ENCODE measurements at places on chromosomes 7 and 10.

- DNase-seq = no peak
These were observed 27.1 kb downstream of the LMTK2 start for GRCh38 chr7:98133621-98134303.

DNA sequence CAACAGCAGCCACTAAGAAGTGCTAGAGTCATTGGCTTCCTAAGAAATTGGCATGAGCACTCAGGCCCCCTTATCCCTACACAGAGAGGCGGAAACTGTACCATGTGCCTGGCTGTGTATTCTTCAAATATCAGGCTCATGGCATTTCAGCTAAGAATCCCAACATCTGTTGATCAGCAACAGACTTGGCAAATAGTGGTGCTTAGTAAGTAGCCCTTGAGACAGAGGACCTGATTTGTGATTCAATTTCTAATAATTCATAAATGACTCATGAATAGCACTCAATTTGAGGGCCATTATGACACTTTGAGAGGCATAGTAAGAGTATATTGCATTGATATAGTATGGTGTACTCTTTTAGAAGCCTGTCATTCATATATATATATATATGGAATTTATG, 309.1 kb downstream of the LRMDA start:
- no peak for DNase-seq

DNA sequence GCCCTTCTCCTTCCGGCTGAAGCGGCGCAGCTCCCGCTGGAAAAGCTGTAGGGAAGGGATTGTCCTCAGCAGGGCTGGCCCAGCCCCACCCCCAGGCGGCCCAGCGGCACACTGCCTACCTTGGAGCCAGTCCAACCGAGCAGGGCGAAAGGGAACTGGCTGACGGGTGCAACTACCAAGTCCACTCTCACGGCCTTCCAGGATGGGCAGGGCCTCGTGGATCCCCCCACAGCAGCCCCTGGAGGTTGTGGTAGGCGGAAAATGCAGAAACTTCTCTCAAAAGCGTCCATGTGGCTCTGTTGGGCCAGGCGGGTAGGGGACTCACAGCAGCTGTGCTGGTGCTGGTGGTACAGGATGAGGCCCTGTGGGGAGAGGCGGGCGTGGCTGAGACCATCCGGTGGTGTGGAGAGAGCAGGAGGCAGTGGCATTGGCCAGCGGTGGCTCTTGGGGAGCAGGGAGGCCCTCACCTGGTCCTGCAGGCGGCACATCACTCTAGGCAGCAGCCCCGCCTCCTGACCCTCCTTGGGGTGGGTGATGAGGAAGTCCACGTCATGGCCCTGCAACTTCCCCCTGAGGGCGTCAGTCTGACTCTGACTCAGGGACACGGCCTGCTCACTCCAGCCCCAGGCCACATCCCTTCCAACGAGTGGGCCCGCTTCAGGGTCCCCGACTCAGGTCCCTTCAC, 8.4 kb upstream of the PGAM2 start:
- DNase-seq = peak; percentile 18

- DNase-seq = no peak
These were observed 663.1 kb upstream of the GHITM start for GRCh38 chr10:83476211-83476610.

GRCh38 chr10:59508296-59508695, 145.9 kb upstream of the FAM13C start:
- no peak for DNase-seq

- no peak for DNase-seq
These were observed 2.4 kb downstream of the ARID5B start for GRCh38 chr10:61903928-61904344.

DNA sequence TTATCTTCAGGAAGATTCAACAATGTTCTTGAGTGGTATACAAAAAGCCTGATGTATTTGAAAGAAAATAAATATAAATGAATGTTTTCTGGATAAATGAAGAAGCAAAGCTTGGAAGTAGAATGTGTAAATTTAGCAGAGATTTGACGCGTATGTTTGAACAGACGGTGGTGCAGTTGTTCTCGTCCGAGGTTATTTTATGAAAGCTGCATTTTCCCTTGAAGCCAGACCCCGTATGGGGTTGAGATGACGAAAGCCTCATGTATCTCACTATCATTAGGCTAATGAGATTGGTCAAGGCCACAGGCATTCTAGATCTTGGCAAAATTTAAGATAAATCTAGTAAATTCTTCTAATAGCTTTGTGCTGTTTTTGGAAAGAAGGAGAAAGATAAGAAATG, 195.2 kb downstream of the NXPH1 start:
- no peak for DNase-seq

GRCh38 chr7:21099432-21099831, 312.7 kb upstream of the SP8 start:
- DNase-seq = no peak

GRCh38 chr10:12484941-12485805, 135.8 kb downstream of the CAMK1D start:
- no peak for DNase-seq

All from stimulated activated CD8-positive, alpha-beta memory T cell treated with anti-CD3 and anti-CD28 coated beads, Interleukin-7, amount 100 ng/mL, for 1 hour (primary cell).